ENCODE measurements at places on chromosomes 11 and 22.

DNA sequence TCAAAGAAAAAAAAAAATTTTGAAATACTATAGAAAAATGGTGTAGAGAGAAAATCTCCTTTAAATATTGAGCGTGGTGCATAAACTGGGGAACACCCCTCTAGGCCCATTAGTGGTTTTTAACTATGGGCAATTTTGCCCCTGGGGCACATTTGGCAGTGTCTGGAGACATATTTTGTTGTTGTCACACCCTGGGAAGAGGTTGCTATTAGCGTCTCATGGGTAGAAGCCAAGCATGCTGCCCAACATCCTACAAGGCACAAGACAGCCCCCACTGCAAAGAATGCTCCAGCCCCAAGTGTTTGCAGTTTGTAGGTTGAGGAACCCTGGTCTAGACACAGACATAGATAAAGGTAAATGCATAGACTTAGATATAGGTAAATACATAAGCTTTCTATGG, 92.6 kb downstream of the KIAA1671 start:
- no peak for DNase-seq

DNA sequence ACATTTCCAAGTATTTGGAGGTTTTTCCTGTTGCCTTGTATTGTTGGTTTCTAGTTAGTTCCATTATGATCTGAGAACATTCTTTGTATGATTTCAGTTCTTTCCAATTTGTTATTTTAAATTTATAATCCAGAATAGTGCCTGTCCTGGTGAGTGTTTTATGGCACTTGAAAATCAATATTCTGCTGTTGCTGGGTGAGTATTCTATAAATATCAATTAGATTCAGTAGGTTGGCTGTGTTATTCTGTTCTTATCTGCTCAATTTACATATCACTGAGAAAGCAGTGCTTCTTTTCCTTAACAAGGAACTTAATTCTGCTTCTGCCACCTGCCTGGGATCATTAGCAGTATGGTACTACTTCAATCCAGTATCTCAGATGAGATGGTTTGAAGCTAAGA, 123.5 kb downstream of the SNX19 start:
- no peak for DNase-seq

- no peak for DNase-seq
Observed at GRCh38 chr11:110472858-110473257, 43.1 kb downstream of the FDX1 start.

DNA sequence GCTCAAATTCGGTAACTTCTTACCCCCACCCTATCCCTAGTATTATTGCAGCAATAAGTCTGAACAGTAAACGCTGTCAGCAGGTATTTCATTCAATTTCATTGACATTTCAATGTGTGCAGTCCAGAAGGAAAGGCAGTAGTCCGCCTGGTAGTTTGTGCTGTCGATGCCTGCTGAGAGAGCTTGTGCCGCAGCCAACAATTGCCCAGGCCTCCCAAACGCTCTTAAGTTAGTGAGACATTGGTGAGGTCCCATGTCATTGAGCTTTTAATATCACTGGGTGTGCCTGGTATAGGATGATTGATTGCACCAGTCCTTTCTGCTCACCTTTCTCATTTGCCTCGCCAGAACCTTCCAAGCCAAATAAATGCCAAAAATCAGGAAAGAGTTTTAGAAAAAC, 28.1 kb downstream of the ALKBH3 start:
- DNase-seq = no peak

DNA sequence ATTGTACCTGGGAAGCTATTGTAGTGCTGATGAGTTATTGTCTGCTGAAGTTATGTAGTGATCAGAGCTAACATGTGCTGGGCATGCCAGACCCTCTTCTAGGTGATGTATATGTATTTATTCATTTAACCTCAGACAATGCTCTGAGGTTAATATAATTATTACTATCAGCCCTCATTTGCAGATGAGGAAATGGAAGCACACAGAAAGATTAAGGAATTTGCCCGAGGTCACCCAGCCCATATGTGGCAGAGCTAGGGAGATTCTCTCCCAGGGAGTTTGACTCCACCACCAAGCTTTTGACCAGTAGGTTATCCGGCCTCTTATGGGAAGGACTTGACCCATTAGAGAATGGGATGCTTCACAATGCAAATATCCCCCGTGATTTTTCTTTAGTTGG, 114.2 kb upstream of the NAV2 start:
- no peak for DNase-seq

GRCh38 chr22:29110946-29111345, 38.1 kb downstream of the KREMEN1 start:
- DNase-seq = no peak

- DNase-seq = no peak
Observed at GRCh38 chr22:50280708-50281383, 10.7 kb upstream of the MAPK11 start.

DNA sequence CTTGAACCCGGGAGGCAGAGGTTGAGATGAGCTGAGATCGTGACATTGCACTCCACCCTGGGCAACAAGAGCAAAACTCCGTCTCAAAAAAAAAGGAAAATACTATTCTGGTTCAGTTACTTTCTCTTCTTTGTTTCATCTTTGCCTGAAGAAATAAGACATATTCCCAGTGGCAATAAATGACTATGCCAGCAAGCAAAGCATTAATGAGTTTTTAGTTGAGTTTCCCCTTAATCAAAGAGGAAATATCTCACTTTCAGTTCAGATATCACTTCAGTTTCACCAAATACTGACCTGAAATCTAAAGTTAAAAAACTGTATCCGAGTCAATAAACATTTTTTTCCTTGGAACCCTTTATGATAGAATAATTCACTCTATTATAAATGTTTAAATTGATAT, 10.4 kb downstream of the PISD start:
- DNase-seq = no peak

- DNase-seq = no peak
Observed at GRCh38 chr11:19546325-19546724, 166.3 kb upstream of the NAV2 start.

DNA sequence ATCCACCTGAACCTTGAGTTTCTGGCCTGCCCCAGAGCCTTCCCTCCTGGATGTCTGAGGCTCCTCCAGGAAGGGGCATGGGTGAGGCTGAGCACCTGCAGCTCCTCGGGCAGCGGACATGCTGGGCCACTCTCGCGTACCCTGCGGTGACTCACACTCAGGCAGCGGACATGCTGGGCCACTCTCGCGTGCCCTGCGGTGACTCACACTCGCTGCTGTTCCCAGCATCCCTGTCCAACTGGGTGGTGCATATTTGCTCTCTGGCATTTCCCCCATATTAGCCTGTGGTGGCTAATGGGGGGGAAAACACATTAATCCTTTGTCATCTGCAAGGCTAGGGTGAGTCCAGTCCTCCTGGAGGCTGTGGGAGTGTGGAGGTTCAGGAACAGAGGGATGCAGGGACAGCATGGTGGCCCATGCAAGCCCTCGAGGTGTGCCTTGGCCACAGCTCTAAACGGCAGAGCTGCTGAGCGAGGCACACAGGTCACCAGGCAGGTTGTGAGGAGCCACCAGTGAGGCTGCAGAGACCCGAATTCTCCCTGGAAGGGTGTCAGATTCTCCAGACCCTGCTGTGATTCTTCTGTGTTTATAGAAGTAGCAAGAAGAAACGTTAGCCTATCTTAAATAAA, 728.1 kb downstream of the BRD1 start:
- DNase-seq = no peak

DNA sequence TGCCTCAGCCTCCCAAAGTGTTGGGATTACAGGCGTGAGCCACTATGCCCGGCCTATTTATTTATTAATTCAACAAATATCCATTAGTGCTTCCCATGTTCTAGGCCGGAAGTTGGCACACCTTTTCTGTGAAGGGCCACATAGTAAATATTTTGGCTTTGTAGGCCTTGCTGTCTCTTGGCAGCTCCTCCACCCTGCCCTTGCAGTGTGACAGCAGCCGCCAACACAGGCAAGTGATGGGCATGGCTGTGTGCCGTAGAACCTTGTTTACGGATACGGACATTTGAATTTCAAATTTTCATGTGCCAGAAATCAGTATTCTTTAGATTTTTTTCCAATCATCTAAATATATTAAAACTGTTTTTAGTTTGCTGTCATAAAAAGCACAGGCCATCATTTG, 139.5 kb downstream of the WNT7B start:
- DNase-seq = no peak

GRCh38 chr11:46649180-46649738, 31.9 kb downstream of the ATG13 start:
- DNase-seq = peak; percentile 40

DNA sequence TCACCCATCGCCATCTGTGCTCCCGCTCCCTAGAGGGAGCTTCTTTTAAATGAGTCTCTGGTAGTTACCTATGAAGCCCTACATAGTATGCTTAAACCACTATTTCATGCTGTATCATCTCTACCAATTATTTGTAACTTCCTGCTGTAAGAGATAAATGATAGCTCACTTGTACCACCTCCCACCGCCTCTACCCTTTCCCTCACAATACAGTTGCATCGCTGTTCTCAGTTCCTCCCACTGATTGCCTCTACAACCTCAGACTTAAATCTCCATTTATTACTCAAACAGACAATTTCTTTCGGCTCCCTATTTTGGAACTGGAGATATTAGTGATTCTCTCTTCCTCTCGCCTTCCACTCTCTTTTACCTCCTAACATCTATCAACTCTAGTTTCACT, 222.9 kb upstream of the ZC3H12C start:
- DNase-seq = no peak

DNA sequence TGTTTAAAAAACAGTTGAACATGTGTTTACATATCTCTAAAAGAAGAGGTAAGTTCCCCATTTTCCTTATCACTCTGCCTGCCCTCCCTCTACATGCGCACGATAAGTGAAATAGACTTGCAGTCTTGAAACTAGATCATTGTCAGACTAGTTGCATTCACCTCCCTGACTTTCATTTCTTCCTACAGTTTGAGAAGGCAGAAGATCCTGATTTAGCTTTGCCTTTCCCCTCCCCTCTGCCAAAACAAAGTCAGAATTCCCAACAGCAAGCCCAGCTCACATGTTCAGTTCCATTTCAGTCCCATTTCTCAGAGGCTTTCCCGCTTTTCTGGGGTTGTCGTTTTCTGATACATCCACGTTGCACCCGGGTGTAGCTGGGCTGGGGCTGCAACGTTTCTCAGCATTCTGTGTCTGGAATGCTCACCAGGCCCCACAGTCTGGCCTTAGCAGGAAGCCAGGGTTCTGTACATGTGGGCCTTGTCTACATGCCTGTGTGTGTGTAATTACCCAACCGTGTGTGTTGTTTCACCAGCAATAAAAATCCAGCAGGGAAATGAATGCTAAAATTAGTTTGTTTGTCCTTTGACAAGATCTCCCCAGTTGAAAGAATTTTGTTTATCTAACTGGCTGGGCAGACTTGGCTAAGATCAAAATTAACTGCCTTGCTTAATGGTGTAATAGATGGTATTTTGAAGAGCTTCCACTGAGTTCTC, 179.2 kb downstream of the DBX1 start:
- no peak for DNase-seq

DNA sequence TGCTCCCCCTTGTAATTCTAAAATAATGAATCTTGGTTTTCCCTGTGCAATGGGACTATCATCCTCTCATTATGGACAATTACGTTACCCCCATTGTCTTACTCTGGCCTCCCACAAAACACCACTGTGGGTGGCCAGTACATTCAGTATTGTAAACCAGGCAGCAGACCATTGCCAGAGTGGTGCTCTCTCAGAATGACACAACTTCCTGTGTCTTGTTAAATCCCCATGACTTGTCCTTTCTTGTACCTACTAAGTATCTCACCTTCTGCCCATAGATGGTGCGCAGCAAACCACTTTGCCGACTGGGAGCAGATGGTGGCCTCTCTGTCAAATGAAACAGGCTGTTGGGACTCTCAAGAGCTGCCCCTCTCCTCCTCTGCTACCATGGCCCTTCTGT, 287.1 kb upstream of the RAG2 start:
- no peak for DNase-seq

DNA sequence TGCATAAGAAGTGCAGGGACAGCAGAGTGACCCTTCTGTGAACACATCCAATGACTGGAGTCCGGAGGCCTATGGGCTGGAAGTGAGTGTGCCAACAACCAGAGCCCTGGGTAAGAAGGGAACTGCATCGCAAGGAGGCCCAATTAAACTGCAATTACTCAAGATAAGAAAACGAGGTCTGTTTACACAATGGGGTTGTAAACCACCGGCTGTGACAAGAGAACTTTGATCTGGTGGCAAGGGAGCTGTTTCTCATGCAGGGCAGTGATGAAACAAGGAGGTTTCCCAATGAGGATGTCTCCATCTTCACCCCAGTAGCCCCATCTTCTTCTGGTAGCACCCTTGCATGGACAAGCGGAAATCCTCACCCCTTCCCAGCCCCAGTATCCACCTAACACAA, 21.5 kb downstream of the ETS1 start:
- DNase-seq = no peak

DNA sequence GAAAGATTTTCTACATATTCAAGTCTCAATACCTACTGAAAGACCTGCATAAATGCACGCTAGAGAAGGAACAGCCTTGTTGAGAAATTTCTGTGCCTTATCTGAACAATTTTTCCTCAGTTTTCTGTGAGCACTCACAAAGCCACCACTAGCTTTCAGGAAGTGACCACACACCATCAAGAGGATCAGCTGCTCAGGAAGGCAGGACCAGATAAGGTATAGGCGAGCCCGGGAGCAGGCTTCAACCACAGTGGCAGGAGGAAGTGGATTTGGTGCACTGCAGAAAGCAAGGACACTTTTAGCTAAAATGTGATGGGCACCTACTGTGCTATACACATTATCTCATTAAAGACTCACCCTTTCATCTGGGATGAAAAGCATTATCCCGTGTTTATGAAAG, 220.8 kb downstream of the RAB38 start:
- no peak for DNase-seq

DNA sequence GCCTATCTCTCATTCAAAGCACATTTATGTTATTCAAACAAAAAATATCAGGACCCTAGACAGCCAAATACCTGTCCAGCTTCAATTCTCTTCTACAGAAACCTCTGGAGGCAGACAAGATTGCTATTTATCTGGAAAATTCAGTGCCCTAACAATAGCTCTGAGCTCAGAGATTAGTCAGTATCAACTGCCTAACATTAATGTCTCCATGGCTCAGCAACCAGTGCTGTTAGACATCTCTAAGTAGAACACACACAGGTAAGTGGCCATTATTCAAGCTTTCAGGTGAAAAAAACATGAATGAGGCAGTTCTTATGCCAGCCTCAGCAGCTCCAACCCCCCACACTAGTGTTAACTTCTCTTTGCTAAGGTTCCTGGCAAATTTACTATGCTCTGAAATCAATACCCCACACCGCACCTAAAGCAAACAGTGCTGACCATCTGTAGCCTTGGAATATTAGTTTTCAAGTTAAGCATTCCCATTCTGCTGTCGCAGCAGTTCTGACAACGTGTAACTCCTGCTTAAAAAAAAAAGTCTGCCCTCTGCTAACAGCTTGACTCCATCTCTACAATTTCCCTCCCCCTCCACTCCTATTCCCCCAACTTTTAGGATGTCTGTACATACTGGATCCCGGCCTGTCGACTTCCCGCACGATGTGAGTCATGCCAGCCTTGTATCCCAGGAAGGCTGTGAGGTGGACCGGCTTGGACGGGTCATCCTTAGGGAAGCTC, 1.5 kb downstream of the RPL3 start:
- DNase-seq = no peak

- DNase-seq = no peak
Observed at GRCh38 chr22:31876156-31876920, 68.0 kb upstream of the YWHAH start.

- no peak for DNase-seq
Observed at GRCh38 chr11:23556163-23556750, 696.0 kb upstream of the CCDC179 start.

Data from right hindlimb (tissue), 1 donor.